HCT116 (cell line): ENCODE measurements at places on chromosomes 11 and 22.

DNA sequence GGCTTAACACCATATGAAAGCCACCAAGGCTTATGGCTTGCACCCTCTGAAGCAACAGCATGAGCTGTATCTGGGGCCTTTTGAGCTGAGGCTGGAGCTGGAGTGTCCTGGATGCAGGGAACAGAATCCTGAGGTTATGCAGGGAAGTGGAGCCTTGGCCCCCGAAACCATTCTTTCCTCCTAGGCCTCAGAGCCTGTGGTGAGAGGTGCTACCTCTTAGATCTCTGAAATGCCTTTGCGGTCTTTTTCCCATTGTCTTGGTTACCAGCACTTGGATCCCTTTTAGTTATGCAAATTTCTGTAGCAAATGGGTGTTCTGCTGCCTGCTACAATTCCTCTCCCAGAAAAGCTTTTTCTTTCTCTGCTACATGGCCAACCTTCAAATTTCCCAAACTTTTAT, 72.7 kb upstream of the CLPB start:
- DNase-seq: no peak

DNA sequence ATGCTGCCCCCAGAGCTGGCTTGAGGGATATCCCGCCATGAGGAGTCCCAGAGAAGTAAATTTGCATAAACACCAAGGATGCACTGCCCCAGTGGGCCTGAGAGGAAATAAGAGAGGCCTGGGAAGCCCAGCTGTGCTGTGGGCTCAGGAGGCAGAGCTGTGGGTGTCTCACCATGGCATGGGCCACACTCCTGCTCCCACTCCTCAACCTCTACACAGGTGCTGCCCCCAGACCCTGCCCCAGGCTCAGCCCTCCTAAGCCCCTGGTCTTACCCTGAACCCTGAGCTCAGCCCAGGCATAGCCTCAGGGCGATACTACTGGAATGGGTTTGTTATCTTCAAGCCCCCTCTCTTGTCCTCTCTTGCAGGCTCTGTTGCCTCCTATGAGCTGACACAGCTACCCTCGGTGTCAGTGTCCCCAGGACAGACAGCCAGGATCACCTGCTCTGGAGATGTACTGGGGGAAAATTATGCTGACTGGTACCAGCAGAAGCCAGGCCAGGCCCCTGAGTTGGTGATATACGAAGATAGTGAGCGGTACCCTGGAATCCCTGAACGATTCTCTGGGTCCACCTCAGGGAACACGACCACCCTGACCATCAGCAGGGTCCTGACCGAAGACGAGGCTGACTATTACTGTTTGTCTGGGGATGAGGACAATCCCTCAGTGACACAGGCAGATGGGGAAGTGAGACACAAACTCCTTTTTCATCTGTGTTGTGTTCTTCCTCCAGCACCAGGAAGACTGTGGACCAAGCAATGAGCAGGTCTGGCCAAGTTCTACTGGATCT, 59.9 kb downstream of the GGTLC2 start:
- DNase-seq: no peak

DNA sequence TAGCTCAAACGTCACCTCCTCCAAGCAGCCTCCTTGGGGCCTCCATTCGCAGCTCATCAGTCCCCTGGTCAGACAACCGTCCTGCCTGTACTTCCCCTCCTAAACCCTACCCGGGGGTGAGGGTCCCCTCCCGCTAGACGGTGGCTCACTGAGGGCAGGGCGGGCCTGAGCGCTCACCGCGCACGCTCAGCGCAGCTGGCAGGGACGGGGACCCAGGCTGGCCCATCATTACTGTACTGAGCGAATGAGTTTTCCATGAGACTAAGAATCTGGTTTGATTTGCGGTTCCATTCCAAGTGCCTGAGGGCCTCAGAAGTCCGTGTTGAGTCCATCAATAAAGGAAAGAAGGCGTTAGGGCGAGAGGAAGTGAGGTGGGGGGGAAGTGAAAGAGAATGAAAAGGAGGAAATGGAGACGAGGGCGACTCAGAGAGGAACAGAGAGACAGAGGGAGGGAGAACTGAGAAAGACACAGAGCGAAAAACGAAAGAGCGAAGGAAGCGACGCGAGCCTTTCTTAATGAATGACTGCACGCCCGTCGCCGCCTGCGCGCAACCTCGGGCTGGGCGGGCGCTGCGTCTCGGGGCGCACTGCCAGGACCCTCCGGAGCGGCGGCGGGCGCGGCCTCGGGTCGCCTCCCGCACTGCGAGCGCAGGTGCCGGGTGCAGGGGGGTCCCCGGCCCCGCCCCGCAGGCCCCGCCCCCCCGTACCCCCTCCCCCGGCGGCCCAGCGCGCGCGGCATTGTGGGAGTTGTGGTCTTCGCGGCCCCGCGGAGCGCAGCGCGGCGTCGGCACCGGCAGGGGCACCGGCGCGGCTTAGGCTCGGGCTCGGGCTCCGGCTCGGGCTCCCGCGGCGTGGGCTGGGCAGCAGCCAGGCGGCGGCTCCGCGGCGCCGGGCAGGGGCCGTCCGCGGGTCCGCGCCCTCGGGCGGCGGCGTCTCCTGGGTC, at the start of gene ASPHD2:
Gene ASPHD2 (plus strand): TSS at position 746 of the 943 bp plus-strand sequence. CDS start 4,356 bp downstream, outside the sequence.
- no peak for DNase-seq

- DNase-seq: no peak
Observed at GRCh38 chr22:42229455-42230149, 40.9 kb downstream of the TCF20 start.

GRCh38 chr11:59144579-59145345, 2.1 kb downstream of the FAM111A start:
- peak; percentile 86 for DNase-seq

- DNase-seq: no peak
Observed at GRCh38 chr22:44186737-44187136, 6.0 kb downstream of the PARVG start.

GRCh38 chr11:57568330-57568766, 876 bp upstream of the UBE2L6 start:
- peak; percentile 56 for DNase-seq

- DNase-seq: no peak
Observed at GRCh38 chr11:15295695-15296094, 181.0 kb downstream of the INSC start.

DNA sequence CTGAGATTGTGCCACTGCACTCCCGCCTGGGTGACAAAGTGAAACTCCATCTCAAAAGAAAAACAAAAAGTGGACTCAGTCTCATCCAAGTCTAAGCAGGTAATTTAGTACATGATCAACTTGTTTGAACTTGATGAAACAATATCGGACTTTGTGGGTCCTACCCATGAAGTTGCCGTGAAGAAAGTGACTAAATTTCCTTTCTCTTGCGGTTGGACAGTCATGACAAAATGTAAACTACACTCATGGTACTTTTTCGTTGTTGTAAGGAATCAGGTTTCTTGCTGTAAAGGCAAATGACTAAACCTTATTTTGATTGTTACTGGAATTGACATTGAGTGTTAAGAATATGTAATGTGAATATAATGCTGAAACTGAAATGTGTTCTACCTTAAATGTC, 164.5 kb upstream of the PLET1 start:
- DNase-seq: no peak
